ENCODE measurements at places on chromosomes 6 and 20. TPM values are rescaled to one million over a fixed set of nuclear protein-coding genes. Genes with fewer than 3 reads are reported as not detected.
A peak's percentile ranks its signal among the peaks of the same experiment; 100 is the strongest.

Gene GID8
- total RNA-seq, result 13.7 TPM

Gene TGM3
- not detected for total RNA-seq

GRCh38 chr6:25542984-25543910 lies 108.8 kb upstream of the SCGN start:
- DNase-seq, result no peak

GRCh38 chr6:166045860-166046200 lies 121.8 kb downstream of the TBXT start:
- no peak for DNase-seq

DNA sequence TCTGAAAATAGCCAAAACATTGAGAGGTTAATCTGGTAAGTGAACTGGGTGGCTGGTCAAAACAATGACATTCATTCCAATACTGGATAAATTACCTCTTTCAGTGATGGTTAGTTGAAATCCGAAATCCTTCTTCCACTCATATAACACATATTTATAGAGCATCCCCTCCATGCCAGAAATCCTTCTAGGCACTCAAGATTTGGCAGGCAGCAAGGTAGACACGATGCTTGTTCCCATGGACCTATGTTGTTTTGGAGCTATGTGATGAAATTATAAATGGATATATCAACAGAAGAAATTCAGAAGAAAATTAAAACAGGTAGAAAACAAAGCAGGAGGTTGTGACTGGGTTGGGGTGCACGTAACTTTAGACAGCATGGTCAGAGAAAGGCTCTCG lies 26.3 kb upstream of the SNRPB2 start:
- no peak for DNase-seq

GRCh38 chr20:53032478-53032932 lies 60.3 kb downstream of the TSHZ2 start:
- peak; percentile 18 for DNase-seq

Measured in gastrocnemius medialis (tissue), 4 donors.